ENCODE measurements at places on chromosomes 4 and X.

- DNase-seq: no peak
Observed at GRCh38 chr4:68349279-68349648, 626 bp downstream of the YTHDC1 start.

DNA sequence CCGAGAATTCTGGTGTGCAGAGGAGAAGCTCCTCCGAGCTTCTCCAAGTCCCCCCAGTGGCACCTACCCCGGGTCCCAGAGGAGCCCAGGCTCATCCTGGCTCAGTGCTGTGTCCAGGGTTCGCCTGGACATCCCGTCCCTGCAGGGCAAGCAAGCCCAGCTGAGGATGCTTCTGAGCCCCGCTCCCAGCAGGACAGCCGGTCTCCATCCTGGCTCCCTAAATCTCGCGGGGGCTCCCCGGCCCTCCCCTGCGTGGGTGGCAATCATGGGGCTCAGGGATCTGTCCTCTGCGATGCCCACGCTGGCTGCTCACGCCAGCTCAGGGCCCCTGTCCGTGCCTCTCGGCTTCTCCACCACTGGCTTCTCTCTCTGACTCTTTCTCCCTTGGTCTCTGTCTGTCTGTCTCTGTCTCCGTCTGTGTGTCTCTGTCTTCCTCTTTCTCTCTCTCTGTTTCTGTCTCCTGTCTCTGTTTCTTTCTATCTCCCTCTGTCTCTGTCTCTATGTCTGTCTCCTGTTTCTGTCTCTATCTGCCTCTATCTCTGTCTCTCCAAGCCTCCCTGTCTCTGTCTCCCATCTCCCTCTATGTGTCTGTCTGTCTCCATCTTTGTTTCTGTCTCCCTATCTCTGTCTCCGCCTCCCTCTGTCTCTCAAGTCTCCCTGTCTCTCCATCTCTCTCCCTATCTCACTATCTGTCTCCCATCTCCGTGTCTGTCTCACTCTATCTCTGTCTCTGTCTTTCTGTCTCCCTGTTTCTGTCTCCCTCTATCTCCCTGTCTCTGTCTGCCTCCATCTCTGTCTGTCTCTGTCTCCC is 27.8 kb upstream of the SLC25A6 start:
- no peak for DNase-seq

DNA sequence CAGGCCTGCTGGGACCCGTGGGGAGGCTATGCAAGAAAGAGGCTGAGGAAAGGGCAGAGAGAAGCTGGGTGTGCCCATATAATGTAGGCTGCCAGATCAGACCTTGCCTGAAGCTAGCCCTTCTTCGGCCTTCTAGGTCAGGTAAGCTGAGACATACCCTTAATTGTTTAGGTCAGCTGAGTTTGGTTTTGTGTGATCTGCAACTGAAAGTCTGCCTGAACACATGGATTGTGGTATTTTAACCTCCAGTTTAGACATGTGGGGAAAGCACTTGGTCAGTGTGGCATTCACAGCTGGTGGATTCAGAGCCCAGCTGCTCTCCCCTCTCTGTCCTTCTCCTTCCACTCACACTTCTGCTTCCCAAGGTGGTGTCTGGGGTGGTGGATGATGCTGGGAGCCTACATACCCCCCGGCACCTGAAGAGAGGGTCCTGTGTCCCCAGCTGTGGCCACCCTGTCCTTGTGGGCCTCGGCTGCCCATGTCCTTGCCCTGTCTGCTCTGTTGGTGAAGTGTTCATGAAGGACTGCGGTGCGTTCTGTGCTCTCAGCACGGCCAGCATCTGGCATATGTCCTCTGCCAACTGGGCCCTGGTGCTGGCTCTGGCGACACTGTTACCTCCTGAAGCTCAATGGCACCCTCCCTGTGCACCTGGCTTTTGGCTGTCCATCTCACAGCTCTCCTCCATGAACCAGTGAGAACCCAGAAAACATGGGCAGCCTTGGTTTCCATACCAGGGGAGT is 82.1 kb downstream of the NAT8L start:
- DNase-seq: no peak

GRCh38 chr4:156962528-156962974 is 9.0 kb downstream of the PDGFC start:
- no peak for DNase-seq
